ENCODE measurements at places on chromosomes 4 and X.

GRCh38 chr4:156396534-156396933, 442.9 kb upstream of the CTSO start:
- no peak for DNase-seq

- DNase-seq, result no peak
These were observed 532.9 kb downstream of the DMD start for GRCh38 chrX:32678487-32678886.

DNA sequence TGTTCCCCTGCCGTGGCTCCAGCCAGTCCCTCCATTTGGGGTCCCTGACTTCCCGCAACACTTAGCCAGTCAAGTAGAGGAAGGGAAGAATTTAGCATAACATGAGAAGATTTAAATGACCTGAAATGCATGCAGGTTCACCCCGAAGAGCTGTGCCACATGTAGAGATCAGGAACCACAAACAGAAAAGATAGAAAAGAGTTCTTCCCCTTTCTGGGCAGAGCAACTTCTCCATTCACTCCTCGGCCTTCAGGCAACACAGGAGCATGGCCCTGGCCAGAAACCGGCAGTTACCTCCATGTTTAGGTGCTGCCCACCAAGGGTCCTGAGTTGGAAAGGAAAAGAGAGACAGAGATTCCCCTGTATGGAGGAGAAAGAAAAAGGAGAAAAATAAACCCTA, 5.2 kb downstream of the NLRP2B start:
- DNase-seq, result no peak

DNA sequence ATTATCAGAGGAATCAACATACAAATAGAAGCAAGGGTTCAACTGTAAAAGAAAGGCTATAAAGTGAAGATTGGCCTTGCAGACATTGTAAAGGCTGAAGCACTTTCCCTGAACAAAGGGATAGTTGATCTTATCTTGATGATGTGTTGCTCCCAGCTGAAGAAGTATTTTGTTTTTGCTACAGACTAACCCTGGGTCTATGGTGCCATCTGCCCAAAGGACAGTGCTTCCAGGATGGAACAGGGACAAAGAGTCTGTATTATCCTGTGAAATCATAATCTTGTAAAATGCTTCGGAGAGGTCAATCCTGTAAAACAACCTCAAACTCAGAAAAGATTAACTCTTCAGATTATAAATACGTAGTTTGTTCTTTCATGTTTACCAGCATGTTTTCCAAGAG, 251.7 kb upstream of the ANKRD50 start:
- DNase-seq, result no peak

- no peak for DNase-seq
These were observed 11.2 kb upstream of the MORF4L2 start for GRCh38 chrX:103697687-103698086.

All from stimulated activated CD4-positive, alpha-beta T cell treated with anti-CD3 and anti-CD28 coated beads, Interleukin-1b, Interleukin-23, amount 100 ng/mL, for 48 hours (primary cell).